ENCODE measurements at places on chromosomes 16 and 17.

- no peak for DNase-seq
Measured at GRCh38 chr17:17466511-17466910, 10.3 kb upstream of the MED9 start.

DNA sequence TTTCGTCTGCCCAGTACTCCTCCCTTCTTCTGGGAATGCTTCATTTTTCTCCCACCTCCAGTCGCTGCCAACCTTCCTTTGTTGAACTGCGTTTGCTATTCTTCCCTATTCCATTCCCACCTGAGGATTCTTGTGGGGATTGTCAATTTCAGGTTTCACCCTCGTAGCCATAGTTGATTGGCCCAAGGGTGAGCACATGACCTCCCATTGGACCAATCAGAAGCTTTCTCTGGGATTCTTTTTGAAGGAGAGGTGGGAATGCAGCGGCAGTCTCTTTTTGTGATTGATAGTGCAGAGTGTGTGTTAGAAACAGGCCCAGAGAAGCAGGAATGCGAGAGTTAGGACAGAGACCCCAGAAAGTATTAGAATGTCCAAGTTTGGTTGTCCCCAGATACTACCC, 49.1 kb upstream of the GPRC5B start:
- DNase-seq = no peak

DNA sequence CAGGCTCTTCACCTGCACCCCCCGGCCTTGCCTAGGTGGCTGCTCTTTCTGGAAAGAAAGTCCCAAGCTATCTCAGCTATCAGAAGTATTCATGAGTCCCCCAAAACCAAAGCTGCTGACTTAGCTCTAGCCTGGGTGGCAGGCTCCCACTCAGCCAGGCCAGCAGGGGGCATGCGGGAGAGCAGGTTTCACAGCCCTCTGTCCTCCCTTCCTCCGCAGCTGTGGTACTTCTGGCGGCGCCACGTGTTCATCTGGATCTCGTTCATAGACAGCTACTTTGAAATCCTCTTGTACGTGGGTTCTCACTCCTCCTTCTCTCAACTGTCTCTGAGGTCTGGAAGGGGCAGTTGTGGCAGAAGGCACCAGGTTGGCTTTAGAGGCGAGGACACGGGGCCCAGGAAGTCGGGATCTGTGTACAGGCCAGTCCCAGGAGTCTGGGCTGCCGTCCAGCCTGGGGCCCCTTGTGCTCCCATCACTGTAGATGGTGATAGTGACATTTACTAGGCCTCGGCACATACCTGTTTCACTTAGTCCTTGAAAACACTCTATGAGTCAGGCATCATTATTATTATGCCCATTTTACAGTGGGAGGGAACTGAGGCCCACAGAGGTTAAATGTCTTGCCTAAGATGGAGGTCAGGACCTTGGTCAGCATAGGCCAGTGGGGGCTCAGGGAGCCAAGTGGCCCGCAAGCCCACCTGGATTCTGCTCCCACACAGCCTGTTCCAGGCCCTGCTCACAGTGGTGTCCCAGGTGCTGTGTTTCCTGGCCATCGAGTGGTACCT, 12.9 kb downstream of the TRPV2 start:
- DNase-seq = peak; percentile 82

DNA sequence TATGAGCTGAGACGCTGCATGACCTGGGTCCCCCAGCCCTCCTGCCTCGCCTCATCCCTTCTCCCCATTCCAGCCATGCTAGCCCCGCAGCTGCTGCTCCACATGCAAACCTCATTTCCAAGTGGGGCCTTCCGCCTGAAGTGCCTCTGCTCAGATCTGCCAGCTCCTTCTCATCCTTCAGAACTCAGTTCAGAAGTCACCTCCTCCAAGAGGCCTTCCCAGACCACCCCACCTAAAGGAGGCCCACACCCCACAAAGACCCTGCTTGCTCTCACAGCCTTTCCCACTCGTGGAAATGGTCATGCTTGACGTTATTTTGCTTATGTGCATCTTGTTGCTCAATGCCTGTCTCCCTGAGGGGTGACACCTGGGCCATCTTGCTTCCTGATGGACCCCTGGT, 58.7 kb downstream of the RMI2 start:
- no peak for DNase-seq

DNA sequence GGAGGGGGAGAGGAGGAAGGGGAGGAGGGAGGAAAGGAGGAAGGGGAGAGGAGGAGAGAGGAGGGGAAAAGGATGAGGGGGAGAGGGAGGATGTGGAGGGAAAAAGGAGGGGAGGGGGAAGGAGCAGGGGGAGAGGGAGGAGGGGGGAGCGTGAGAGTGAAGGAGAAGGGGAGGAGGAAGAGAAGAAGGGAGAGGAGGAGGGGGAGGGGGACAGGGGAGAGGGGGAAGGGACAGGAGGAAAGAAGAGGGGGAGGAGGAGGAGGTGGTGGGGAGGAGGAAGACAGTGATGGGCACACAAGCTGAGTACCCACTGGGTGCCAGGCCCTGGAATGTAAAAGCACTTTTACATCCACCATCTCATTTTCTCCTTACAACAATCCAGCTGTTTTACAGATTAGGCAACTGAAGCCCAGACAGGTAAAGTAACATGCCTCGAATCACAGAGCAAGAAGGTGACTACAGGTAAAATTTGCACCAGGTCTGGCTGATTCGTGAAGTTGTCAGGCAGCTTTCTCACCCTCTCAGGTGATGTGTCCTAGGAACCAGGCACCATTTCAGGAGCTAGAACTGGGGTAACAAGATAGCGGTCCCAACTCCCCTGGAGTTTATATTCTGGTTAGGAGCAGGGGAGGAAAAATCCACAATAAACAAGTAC, 10.0 kb upstream of the LITAF start:
- no peak for DNase-seq

DNA sequence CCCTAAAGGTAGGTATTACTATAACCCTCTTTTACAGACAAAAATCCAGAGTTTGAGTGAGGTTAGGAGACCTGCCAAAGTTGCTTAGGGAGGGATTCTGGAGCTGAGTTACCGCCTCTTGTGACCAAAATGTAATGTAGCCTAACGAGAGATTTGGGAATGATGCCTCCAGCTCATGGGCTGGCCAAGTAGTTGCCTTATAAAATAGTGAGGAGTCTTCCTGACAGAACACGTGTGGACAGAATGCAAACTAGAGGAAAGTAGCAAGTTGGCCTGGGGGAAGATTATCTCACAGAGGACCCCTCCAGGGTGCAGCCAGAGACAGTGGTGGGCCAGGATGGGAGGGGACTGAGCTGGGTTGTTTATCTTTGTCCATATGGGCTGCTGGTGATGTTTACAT, 543.7 kb upstream of the CDH11 start:
- DNase-seq = no peak

DNA sequence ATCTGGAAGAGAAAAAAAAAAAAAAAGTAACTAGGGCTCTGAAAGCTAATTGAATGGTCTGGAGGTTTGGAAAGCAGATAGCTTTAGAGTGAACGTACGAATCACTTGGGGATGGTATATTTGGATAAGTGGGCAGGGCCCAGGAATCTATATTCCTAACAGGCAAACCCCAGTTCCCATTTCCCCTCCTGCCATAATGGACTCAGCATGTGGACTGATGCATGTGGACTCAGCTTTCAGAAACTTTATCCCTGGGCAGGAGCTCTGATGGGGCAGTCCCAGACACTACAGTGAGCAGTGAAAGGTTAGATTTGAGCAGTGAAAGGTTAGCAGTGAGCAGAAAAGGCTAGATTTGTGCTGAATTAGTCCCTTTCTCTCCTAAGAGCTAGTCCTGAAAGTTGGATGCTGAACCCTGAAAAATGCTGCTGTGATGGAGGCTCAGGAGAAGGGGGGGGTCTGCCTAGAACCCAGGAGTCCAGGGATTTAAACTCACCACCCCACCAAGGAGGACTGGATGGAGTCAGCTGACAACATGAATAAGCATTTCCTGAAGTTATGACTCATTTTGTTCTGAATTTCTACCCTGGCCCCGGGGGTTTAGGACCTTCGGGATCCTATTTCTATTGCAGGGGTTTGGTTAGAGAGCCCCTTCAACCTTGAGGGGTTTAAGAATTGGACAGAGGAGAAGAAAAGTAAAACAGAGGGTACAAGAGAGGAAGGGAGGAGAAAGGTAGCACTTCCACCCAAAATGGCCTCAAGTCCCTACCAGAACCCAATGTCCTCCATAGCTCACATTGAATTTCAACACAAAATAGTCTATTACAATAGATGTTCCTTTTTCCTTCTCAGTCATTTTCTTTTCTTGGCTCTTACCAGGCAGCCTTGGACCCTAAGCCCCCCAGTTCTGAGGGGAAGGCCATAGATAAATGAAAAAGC, 10.3 kb upstream of the FZD2 start:
- DNase-seq = no peak

DNA sequence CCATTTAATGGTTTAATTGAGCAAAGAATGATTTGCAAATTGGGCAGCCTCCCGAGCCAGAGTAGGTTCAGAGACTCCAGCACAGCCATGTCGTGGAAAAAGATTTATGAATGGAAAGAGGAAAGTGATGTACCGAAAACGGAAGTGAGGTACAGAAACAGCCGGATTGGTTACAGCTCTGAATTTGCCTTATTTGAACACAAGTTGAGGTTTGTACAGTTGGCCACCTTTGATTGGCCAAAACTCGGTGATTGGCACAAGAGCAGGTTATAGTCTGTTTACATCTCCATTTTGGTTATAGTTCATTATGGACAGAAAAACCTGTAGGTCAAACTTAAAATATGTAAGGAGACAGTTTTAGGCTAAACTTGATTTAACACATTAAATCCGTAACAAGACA, 44.5 kb downstream of the TENT4B start:
- no peak for DNase-seq

- DNase-seq = no peak
Measured at GRCh38 chr16:28064706-28065249, 1.3 kb upstream of the GSG1L start.

- DNase-seq = no peak
Measured at GRCh38 chr17:58324056-58324408, 4.6 kb downstream of the TSPOAP1 start.

DNA sequence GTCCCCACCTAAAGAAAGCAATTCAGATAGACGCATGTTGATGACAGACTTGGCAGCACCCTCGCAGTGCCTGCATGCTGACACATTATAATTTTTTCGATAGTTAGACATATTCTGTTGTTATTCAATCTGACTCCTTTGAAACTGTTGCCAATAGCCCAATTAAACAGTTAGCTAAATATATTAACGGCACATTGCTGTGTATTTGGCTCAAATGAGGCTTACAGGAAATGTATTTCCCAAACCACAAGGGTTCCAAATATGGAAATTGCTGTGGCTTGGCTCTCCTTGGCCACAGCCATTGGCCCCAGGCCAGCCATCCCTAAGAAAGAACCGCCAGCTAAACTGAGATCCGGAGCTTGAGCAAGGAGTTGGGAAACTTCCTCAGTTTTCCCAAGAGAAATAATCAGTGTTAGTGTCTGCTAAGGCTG, 31.1 kb downstream of the C16orf82 start:
- DNase-seq = no peak

DNA sequence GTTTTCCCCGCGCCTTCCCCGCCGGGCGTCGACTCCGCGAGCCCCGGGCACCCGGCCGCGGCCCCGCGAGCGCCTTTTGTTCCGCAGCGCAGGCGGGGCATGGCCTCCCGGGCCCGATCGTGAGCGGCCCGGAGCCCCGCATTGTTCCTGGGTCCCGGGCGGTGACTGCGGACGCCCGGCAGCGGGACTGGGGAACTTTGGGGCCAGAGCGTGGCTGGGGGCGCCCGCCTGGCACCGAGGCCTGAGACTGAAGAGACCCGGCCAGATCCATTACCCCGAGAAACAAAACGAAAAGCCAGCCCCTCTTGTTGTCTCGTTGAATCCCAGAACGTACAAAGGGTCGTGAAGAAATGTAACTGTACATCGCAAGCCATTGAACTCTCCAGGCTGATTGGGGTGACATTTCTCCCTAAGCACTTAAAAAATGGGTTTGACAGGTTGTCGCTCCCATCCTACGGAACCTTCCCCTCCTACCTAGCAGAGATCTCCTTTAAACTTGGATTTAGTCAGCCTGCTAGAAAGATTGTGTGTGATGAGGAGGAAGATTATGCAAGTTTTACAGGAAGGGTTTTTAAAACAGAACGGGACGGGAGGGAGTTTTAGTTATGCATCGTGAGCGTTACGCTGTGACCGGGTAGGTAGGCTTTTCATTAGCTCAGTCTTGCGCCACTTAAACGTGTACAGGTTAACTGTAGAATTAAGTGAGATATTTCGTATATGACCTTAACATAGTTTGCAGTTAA, 825 bp downstream of the METTL9 start:
- peak; percentile 16 for DNase-seq

DNA sequence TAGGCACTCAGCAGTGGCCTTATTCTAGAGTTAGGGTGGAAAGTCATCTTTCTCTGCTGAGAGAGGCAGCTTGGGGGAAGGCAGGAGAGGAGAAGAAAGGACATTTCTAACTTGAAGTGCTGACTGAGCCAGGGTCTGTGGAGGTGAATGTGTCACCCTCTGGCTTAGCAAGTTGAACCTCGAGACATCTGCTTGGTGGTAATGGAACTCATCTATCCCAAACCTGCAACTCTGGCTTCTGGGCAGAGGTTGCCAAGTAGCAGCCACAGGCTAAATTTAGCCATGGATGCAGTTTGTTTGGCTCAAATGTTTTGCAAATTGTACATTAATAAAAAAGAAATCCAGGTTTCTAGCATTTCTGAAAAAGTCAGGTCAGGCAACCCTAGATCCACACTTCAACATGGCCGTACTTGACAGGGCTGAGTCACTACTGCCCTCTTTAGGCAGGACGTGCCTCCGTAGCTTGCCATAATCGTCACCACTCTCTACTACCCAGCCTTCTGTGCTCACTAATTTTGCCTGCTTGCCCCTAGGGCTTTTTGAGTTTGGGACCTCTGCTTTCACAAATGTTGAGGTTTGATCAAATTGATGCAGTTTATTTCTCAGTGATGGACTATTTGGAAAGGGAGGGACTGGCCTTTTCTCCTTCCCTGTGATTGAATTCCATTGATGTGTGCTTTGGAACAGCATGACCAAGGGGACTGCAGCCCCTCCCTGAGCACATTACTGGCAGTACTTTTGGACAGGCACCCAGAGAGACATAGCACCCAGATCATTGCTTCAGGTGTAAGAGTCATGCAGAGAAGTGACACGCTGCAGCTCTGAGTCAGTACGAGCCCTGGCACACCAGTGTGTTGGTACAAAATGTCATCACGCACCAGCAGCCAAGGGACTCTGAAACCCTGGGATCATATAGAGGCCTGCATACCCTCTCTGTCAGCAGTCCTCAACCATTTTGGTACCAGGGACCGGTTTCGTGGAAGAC, 5.2 kb downstream of the CDH13 start:
- peak; percentile 47 for DNase-seq

DNA sequence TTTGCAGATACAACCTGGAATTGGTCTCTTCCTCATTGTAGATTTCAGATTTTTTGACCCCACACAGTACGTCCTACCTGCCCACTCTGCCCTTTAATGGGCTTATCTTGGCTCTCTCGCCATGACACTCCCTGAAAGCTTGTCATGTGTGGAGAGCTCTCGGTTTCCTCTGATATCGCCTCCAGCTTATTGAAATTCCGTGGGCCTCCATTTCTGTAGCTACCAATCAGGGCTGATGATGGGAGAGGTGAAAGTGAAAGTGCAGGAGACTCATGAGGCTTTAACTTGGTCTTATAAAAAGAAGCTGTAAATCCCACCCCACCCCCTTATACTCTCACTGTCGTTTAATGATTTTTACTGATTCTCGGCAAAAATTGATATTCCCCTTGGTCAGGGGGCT, 17.7 kb downstream of the HOXB1 start:
- no peak for DNase-seq
